Calu3 (cell line): ENCODE measurements at places on chromosomes 16 and 17. TPM values are rescaled to one million over a fixed set of nuclear protein-coding genes. Genes with fewer than 3 reads are reported as not detected.

- peaks cover 9% of the 10 kb centered on the region for H3K36me3 ChIP-seq
- no peak overlapping the region for H3K27ac ChIP-seq
- no peak overlapping the region for H3K4me3 ChIP-seq
Measured at GRCh38 chr16:58234831-58235595, 37.1 kb upstream of the CSNK2A2 start.

GRCh38 chr16:51237861-51238378, 86.8 kb upstream of the SALL1 start:
- H3K36me3 ChIP-seq, result no peaks in the 10 kb centered on the region
- no peak overlapping the region for H3K4me3 ChIP-seq
- H3K4me1 ChIP-seq, result no peaks in the 10 kb centered on the region
- no peak overlapping the region for H3K27ac ChIP-seq
- peaks cover 97% of the 10 kb centered on the region for H3K27me3 ChIP-seq

- peak; percentile 65 for DNase-seq
- H3K36me3 ChIP-seq, result peaks cover 47% of the 10 kb centered on the region
- H3K27me3 ChIP-seq, result no peaks in the 10 kb centered on the region
Measured at GRCh38 chr17:4739122-4740024, at the start of the genes CXCL16 and ZMYND15. TSS of gene CXCL16 (minus strand) at chr17:4739928. CDS start at chr17:4739339, 589 bp downstream. TSS of gene ZMYND15 (plus strand) at chr17:4739833. CDS start at chr17:4740549, 716 bp downstream.

DNA sequence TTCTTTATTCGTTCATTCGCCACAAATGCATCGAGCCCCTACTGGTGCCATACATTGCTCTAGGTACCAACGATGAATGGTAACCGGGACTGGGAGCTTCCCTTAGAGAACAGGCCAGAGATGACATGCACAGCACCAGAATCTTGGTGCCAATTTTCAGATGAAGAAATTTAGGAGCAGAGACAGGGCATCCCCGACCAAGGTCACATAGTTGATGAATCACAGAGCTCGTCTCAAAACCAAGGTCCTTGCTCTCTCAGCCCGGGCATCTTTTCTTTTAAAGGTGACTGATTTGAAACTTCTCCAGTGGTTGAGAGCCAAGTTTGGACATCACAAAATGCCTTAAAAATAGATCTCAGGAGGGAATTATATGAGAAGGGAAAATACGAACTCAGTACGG, 73.2 kb upstream of the C16orf82 start:
- peaks cover 51% of the 10 kb centered on the region for H3K27me3 ChIP-seq
- H3K36me3 ChIP-seq, result no peaks in the 10 kb centered on the region
- no peak overlapping the region for H3K27ac ChIP-seq
- H3K4me1 ChIP-seq, result no peaks in the 10 kb centered on the region

- H3K27me3 ChIP-seq, result no peaks in the 10 kb centered on the region
- H3K36me3 ChIP-seq, result peaks cover 46% of the 10 kb centered on the region
- peak overlapping the region; percentile 100 for H3K27ac ChIP-seq
- no peak for DNase-seq
Measured at GRCh38 chr17:75260641-75261335, 618 bp downstream of the GGA3 start.

DNA sequence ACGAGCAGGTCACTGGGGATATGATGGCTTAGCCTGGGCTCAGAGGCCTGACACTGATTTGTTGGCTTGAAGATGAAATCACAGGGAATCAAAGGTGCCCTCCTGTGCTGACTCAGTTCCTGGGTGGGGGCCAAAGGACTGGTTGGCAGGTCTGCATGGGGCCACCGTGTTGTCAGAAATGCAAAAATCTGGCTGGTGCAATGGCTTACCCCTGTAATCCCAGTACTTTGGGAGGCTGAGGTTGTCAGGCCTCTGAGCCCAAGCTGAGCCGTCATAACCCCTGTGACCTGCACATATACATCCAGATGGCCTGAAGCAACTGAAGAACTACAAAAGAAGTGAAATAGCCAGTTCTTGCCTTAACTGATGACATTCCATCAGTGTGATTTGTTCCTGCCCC, 314.2 kb downstream of the WWOX start:
- no peaks in the 10 kb centered on the region for H3K36me3 ChIP-seq
- H3K4me1 ChIP-seq, result no peaks in the 10 kb centered on the region
- DNase-seq, result no peak
- H3K27me3 ChIP-seq, result no peaks in the 10 kb centered on the region
- no peak overlapping the region for H3K4me3 ChIP-seq
- no peak overlapping the region for H3K27ac ChIP-seq

DNA sequence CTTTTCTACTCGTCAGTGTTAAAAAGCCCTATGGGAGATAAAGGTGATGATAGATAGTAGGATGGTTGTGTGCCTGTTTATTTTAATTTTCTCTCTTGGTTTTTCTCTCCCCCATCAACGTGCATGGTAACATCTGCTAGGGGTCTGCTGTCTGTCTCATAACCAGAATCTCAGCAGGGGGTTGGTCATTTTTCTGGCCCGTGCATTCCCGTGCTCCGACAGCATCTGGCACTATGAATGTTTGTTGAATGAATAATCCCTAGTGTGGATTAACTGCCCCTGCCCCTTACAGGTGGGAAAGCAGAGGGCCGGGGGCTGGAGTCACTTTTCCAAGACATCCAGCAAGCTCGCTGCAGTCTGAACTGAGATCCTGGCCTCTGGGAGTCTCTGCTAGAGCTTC, 6.3 kb downstream of the CA5A start:
- no peaks in the 10 kb centered on the region for H3K4me1 ChIP-seq
- H3K27ac ChIP-seq, result no peak overlapping the region
- H3K27me3 ChIP-seq, result peaks cover 22% of the 10 kb centered on the region
- H3K4me3 ChIP-seq, result no peak overlapping the region
- no peaks in the 10 kb centered on the region for H3K36me3 ChIP-seq

GRCh38 chr17:78785011-78785662, 3.1 kb upstream of the CYTH1 start:
- DNase-seq, result no peak
- no peaks in the 10 kb centered on the region for H3K27me3 ChIP-seq
- H3K27ac ChIP-seq, result no peak overlapping the region

STAT5A gene
- 3.1 and 3.9 TPM in 2 replicates for total RNA-seq

LRRC36 gene
- 7.1 and 9.2 TPM in 2 replicates for total RNA-seq

MYL11 gene
- not detected in 2 replicates for total RNA-seq

SEPTIN12 gene
- total RNA-seq, result not detected in 2 replicates

TBL3 gene
- total RNA-seq, result 62.0 and 71.1 TPM in 2 replicates

FOXL1 gene
- 13.3 and 14.5 TPM in 2 replicates for total RNA-seq

CCL16 gene
- total RNA-seq, result not detected in 2 replicates
